Ovary (tissue), 10 donors: ENCODE measurements at places on chromosomes 12 and 14. TPM values are rescaled to one million over a fixed set of nuclear protein-coding genes. Genes with fewer than 3 reads are reported as not detected.

- no peaks in the 10 kb centered on the region for H3K27me3 ChIP-seq
- peaks cover 32% of the 10 kb centered on the region for H3K4me1 ChIP-seq
- H3K4me3 ChIP-seq: no peak overlapping the region
These were observed 87.4 kb upstream of the SLC38A2 start for GRCh38 chr12:46459861-46460545.

DNA sequence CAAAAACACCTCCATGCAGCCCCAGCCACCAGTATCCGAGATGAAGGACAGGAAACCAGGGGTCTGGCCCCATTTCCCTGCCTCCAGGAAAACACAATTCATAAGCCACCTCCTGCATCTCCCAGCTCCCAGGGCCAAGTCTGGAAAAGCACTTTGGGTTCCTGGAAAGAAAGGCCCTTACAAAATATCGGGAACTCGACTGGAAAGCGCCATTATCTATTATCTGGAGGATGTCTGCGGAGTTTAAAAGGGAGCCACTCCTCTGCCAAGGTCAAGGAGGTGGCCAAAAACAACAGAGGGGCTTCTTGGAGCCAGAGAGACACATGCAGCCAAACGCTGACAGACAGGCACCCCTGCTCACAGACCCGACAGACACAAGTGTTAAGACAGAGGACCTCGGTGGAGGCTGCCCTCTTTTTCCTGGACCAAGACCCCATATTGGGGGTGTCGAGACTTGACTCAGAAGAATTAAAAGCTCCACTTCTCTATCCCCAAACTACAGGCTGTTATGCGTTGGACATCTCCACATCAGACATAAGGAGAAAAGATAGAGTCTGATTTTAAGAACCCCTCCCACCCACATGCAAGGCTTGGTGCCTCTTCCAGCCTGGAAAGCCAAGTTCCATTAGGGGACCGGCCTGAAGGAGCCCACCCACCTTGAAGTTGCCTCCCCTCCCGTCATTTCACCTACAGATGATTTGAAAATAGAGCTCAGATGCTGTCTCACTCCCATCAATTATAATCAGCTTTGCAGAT lies 9.6 kb downstream of the ACTN1 start:
- no peak overlapping the region for H3K4me3 ChIP-seq
- peak; percentile 19 for DNase-seq
- H3K4me1 ChIP-seq: peaks cover 39% of the 10 kb centered on the region
- no peaks in the 10 kb centered on the region for H3K36me3 ChIP-seq

COL2A1 gene
- total RNA-seq: 1.1 TPM

- H3K36me3 ChIP-seq: no peaks in the 10 kb centered on the region
- H3K4me1 ChIP-seq: no peaks in the 10 kb centered on the region
- DNase-seq: no peak
These were observed 412.1 kb downstream of the DAD1 start for GRCh38 chr14:22176957-22177356.

KLRG1 gene
- total RNA-seq: 0.79 TPM

DNA sequence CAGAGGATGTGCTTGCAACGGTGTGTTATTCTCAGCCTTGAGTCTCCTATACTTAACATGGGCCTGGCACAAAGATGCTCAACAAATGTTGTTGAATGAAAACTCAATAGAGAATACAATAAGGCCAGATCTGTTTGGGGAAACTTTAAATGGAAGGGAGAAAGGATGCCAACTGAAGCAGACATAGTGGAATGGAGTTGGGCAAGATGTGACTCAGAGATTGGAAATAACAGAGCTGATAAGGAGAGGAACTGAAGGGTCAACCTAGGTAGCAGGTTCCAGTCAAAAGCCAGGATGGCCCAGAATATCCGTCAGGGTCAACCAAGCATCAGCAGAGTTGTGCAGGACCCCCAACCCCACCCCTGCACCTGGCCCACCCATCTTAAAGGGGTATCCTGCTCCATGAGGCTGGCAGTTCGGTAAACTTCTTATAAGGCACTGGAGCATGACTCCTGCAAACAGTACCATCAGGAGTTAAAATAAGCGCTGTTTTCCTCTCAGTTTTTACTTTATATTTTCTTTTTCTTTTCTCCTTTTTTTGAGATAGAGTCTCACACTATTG lies 1.1 kb upstream of the BCDIN3D start:
- H3K4me3 ChIP-seq: no peak overlapping the region
- no peaks in the 10 kb centered on the region for H3K36me3 ChIP-seq
- no peaks in the 10 kb centered on the region for H3K27me3 ChIP-seq
- H3K27ac ChIP-seq: no peak overlapping the region

ADAM20 gene
- 1.4 TPM for total RNA-seq

EIF2B1 gene
- total RNA-seq: 33.0 TPM

GPR65 gene
- total RNA-seq: 0.40 TPM

DNA sequence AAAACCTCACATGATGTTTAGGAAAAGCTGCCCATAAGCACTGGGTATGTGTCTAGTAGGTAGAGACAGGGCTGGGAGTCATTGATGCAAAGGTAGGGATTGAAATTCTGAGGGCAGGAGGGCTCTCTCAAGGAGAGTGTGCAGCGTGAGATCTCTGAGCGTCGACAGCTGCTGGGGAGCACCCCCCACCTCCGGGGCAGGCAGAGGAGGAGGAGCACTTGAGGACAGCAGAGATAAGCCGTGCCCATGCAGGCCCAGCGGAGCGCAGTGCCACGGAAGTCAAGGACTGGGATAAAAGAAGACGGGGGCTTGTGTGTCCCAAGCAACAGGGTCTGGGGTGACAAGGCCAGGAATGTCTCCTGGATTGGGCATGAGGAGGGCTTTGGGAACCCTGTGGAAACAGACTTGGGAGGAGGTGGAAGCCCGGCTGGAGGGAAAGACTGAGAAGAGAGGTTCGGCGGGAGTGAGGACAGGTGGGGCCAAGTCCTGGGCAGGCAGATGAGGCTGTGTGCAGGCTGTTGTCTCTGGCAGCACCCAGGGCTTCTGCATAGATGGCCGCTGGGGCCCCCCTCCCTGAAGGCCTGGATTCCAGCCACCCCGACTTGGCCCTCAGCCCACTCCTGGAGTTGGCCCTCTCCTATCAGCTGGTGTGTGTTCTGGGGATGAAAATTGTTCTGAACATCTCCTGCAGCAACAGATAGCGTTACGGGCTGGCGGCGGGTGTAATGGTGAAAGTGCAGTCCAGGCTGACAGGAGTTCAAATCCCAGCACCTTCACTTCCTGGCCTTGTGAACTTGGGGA lies 1.9 kb downstream of the CACNA2D4 start:
- H3K27me3 ChIP-seq: no peaks in the 10 kb centered on the region
- peaks cover 5% of the 10 kb centered on the region for H3K4me1 ChIP-seq
- peak; percentile 52 for DNase-seq
- H3K27ac ChIP-seq: no peak overlapping the region

GRCh38 chr12:96876966-96877365 lies 30.1 kb upstream of the NEDD1 start:
- no peak overlapping the region for H3K27ac ChIP-seq
- no peaks in the 10 kb centered on the region for H3K36me3 ChIP-seq
- no peak overlapping the region for H3K4me3 ChIP-seq
- no peaks in the 10 kb centered on the region for H3K4me1 ChIP-seq
- DNase-seq: no peak

DNA sequence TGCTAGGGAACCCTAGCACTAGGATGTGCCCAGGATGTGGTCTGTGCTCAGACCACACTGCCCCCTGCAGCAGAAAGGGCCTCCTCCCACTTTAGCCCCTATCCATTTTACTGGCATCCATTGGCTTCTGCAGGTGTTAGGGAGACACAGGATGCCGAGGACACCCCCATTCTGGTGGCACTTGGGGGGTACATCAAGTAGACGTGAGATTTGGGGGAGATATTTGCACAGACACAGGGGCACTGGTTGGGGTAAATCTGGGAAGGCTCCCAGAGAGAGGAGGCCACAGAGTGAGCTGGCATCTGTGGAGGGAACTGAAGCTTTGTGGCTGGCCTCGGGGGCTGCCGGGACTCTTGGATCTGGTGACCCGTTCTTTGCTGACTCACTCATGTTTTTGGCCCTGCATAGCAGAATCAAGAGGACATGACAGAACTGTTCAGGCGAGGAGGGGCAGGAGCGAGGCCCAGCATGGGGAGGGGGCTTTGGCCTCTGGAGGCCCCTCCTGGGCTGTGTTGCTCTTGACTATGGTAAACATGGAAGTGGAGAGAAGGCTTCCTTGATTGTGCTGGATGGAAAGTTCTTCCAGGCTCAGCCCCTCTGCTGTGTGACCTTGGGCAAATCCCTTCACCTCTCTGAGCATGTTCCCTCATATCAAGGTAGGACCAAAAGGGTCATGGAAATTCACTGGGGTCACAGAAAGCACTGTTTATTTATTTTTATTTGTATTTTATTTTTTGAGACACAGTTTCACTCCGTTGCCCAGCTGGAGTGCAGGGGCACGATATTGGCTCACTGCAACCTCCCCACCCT lies 1.8 kb downstream of the PLBD2 start:
- H3K36me3 ChIP-seq: no peaks in the 10 kb centered on the region
- H3K4me3 ChIP-seq: peak overlapping the region; percentile 82
- H3K27me3 ChIP-seq: no peaks in the 10 kb centered on the region
- peak; percentile 30 for DNase-seq

DNA sequence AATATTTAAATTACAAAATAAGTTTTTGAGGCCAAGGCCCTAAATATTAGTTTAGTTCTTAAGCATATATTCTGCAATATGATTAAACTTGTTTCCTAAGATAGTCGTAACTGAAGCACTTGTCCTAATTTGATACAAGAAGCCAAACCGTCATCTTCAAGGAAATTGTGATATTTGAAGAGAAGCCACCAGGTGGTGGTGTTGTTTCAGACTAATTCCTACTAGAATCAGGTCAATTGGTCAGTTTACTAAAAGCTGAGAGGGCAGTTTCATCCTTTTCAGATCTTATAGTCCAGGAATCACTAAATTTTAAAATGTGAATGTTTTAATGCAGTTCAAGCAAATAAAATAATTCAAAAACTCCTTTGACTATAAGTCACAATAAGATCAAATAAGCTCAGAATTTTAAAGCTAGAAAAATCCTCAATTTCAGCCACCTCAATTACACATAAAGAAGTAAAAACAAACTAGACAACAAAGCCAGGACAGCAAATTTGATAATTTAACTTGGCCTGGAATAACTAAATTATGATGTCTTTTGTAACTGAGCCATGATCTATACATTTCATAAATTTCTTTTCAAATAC lies 7.1 kb upstream of the ARL1 start:
- DNase-seq: no peak
- no peaks in the 10 kb centered on the region for H3K4me1 ChIP-seq
- no peaks in the 10 kb centered on the region for H3K36me3 ChIP-seq
- H3K4me3 ChIP-seq: no peak overlapping the region
